ENCODE measurements at places on chromosomes 13 and 19.

- no peak for DNase-seq
Observed at GRCh38 chr13:79434556-79434955, 28.5 kb upstream of the RBM26 start.

GRCh38 chr19:38662537-38663155, 15.2 kb downstream of the ACTN4 start:
- no peak for DNase-seq

- no peak for DNase-seq
Observed at GRCh38 chr19:7516878-7517277, 975 bp downstream of the ZNF358 start.

- no peak for DNase-seq
Observed at GRCh38 chr13:77521194-77521593, 14.3 kb upstream of the SCEL start.

- no peak for DNase-seq
Observed at GRCh38 chr13:62246581-62246980, 830.9 kb upstream of the PCDH20 start.

GRCh38 chr19:37778613-37779126, 716 bp downstream of the ZNF573 start:
- DNase-seq = no peak

DNA sequence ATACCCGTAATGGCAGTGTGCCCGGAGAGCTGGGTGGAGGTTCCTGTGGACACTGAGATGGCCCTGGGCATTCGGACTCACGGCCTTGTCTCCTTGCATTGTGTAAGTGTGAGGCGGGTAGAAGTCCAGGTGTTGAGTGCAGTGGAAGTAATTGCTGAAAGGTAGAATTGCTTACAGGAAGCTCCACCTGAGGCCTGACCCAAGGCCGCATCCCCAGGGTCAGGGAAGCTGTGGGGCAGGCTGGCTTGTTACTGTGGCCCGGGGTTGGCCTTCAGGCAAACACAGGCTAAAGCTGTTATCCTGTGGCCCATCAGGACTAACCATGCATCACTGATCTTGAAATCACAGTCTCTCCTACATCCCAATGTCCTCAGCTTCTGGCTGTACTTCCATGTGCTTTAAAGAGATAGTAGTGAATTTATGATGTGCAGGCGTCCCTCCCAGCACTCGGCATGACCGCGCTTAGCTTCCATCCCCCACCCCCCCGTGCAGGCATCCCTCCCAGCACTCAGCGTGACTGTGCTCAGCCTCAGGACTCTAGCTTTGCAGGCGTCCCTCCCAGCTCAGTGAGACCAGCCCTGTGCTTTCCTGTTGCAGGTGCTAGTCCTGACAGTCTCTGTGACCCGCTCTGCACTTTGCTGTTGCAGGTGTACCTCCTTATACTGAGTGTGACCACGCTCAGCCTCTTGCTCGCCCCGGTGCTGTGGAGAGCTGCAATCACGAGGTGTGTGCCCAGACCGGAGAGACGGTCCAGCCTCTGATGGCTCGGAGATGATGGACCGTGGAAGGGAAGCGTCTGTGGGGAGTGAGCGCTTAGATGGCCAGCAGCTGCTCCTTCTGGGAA, 35.6 kb upstream of the TFDP1 start:
- DNase-seq = no peak

DNA sequence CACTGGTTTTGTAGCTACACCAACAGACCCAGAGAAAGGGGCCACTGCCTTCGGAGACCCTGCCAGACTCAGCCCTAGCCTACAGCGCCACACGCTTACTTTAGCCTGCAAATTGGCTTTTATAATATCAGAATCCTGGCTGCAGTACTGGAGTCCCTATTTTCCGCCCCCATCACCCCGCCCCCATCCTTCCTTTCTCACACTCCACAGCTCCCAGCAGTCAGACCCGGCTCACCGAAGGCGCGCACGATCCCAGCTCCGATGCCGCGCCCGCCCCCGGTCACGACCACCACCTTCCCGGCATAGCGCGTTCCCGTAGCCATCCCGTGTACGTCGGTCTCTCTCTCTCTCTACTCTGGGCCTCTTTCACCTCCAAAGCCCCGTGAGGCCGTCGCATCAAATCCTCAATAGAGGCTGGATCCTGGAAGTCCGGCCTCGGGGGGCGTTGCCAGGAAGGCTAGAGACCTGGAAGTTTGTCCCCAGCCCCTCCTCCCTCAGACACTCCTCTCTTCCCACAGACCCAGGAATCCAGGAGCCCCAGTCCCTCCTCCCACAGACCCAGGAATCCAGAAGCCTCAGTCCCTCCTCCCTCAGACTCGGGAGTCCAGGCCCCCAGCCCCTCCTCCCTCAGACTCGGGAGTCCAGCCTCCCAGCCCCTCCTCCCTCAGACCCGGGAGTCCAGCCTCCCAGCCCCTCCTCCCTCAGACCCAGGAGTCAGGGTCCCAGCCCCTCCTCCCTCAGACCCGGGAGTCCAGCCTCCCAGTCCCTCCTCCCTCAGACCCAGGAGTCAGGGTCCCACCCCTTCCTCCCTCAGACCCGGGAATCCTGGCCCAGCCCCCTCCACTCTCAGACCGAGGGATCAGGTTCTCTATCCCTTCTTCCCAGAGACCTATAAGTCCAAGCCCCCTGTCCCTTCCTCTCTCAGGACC, at the start of gene HSD17B14:
HSD17B14 (minus strand) TSS at position 403 of the 929 bp plus-strand sequence; CDS start at position 323, 80 bp downstream.
- no peak for DNase-seq

GRCh38 chr13:99227331-99227900, 26.8 kb downstream of the UBAC2 start:
- DNase-seq = no peak

- DNase-seq = peak; percentile 69
Observed at GRCh38 chr19:44051650-44052402, at the start of gene ZNF223. Gene ZNF223, plus strand, starts transcription at chr19:44052036. Its CDS starts 3,141 bp downstream, at chr19:44055177.

DNA sequence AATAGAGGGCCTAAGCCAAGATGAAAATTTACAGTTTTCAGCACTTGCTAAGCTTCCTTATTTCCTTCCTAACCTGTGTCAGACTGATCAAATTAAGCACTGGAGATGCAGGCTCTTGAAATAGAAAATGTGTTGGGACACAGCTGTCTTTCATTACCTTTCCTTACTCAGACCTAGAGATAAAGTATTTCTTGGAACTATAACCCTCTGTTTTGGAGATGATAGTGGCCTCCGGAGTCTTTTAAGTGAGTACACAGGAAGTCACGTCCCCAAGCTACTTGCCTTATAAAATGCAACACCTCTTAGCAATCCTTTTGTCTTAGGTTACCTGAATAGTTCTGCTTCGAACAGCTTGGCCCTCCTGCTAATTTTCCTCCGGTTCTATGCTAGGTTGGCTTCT, 12.4 kb upstream of the AKAP11 start:
- no peak for DNase-seq

DNA sequence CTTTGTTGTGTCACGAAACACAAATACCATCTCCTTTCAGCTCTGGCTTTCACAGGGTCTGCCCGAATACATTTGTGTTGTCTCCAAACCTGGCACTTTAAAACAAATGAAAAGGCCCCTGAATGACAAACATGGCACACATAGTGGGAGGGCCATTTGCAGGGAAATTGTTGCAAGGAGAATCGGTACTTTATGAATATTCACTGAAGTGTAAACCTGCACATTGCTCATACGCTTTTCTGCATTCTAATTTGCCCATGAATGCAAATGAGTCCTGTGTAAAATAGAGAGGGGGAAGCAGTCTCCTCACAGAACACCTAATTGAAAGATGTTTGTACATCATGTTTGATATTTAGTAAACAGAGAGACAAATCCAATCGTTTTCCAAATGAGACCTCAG, 82.7 kb upstream of the PCDH8 start:
- DNase-seq = no peak

DNA sequence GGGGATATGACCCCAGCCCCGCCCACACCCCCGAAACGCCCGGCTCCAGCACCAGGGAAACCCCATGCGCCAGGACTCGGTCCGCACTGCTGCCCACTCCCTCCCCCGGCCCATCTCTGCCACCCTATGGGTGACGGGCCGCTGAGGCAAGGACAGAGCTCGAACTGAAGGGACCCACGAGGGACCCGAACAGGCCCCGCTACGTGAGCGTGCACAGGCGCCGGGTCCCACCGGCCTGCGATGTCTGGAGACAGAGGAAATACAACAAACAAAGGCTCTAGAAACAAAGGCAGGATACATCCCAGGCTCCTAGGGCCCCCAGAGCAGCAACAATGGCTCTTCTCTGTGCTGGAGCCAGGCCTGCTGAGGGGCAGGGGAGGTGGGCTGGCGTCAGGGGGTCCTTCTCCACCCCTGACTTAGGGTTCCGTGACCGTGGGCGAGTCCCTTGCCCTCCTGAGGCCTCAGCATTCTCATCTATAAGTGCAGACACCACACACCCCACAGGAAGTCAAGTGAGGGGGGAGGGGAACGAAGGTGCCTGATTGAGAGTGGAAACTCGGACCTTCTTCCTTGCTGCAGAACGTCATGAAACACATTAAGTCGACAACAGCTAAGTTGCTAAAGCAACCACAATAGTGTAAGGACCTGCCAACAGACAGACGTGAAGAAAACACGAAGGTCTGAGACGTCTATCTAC, 3.1 kb downstream of the ABHD17A start:
- DNase-seq = peak; percentile 79

DNA sequence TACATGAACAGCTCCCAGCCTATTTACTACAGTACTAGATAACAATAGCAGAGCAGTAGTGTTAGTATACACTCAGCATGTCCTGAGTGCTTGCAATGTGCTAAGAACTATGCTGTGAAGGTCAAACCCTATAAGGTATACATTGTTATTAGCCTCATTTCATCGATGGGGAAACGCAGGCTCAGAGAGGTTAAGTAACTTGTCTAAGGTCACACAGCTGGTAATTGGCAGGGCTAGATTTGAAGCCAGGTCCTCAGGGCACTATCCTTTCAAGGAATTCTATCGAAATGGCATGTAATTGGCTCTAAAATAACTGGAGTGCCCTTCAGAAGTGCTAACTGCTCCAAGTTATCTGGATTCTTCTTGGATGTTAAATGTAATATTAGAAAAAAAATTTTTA, 295.6 kb downstream of the ZNF536 start:
- no peak for DNase-seq

DNA sequence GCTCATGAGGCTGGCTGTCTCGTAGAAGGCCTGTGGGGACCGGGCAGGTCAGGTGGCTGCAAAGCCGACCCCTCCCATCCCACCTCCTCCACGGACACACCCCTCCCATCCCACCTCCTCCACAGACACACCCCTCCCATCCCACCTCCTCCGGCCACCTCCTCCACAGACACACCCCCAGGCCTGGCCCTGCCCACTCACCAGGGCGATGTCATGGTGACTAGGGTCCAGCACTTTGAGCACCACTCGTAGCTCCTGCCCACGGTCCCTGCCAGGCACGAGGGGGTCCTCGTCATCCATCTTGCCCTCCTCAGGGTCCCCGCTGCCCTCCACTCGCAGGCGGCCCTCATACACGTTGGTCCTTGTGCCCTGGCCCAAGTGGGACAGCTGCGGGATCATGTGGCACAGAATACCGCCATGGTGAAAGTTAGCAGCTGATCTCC, 18.8 kb downstream of the TYK2 start:
- DNase-seq = no peak

DNA sequence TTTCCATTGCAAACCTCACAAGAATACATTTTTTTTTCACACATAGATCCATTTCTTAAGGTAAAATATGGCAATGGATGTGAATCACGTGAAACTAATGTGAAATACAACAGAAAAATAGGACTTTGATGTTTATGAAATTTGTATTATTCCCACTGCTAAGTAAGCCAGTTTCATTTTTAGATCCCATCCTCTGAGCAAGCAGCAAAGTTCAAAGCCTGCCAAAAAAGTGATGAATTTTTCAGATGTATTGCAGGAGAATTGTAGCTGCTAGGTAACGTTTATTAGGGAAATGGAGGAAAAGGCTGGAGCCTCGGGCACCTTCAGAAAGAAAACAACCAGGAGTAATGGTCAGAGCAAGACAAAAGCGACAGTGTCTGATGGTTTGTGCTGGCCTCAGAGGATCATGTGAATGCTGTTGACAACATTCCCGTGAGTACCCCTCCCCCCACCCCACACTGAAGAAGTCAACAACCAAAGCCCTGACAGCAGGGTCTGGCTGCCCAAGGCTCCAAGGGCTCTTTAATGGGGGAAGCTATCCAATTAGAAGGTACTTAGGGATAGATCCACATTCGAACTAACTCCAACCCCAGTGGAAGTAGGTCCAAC, 95.5 kb downstream of the OXGR1 start:
- no peak for DNase-seq

DNA sequence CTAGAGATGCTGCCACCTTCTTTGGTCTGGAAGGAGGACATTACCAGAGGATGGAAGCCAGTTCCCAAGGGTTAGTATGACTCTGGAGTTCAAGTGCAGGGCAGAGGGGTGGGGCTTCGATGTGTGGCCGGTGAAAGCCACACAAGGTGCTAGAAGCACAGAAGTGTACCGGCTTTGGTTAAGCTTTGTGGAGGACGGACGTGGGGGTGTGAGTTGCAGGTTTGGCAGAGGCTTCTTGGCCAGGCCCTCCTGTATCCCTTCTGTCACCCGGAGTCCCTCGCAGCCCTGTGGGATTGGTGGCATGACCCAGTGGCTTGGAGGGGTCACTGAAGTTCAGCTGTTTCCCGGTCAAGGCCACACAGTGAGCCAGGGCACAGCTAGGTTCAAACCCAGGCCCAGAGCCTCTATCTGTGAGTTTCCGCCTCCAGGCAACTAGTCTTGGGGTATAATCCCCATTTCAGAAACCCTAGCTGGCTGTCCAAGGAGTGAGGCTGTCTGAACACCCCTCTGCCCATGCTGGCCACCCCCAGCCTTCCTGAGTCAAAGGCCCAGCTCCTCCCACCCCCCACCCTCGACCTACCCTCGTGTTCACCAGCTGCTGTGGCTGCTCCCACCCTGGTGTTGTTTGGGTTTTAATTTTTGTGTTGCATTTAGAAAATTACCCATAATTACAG, 4.6 kb upstream of the SSBP4 start:
- DNase-seq = no peak

- DNase-seq = no peak
Observed at GRCh38 chr19:30317403-30317802, 54.8 kb upstream of the ZNF536 start.

DNA sequence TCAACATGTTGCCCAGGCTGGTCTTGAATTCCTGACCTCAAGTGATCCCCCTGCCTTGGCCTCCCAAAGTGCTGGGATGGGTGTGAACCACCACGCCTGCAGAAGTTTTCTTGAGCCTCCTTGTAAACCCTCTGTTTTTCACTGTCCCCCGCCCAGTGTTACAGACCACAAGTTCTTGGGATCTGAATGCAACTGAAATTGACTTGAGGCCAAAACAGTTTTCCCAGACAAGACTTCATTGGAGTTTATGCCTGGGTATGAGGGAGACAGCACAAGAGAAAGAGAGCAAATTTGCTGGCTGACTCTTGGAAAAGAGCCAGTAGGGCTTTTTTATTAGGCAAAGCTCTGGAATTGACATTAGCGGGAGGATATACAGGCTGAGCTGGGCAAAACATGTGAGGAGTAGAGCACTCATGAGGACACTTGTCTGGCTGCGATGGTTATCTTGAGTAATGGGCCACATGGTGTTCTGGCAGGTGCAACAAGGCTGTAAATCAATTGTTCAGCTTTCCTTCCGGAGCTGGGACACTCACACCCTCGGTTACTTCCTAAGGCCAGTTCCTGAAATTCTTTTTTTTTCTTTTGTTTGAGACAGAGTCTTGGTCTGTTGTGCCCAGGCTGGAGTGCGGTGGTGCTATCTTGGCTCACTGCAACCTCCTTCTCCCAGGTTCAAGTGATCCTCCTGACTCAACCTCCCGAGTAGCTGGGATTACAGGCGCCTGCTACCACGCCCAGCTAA, 12.7 kb upstream of the HNRNPL start:
- DNase-seq = no peak

GRCh38 chr13:40016953-40017660, 361.6 kb downstream of the COG6 start:
- no peak for DNase-seq

- no peak for DNase-seq
Observed at GRCh38 chr13:106906426-106906996, 338.6 kb upstream of the ARGLU1 start.

- no peak for DNase-seq
Observed at GRCh38 chr13:35144166-35144890, 202.3 kb downstream of the NBEA start.

Data from activated gamma-delta T cell treated with Interleukin-2 at 50 U/mL for 16 hours (primary cell).